ENCODE measurements at places on chromosomes 5 and 9.

GRCh38 chr5:73321757-73322436 is 126.7 kb downstream of the FOXD1 start:
- no peak for DNase-seq

GRCh38 chr5:123520677-123521247 is 8.8 kb downstream of the CSNK1G3 start:
- DNase-seq: no peak

GRCh38 chr5:31059889-31060288 is 133.6 kb upstream of the CDH6 start:
- no peak for DNase-seq

DNA sequence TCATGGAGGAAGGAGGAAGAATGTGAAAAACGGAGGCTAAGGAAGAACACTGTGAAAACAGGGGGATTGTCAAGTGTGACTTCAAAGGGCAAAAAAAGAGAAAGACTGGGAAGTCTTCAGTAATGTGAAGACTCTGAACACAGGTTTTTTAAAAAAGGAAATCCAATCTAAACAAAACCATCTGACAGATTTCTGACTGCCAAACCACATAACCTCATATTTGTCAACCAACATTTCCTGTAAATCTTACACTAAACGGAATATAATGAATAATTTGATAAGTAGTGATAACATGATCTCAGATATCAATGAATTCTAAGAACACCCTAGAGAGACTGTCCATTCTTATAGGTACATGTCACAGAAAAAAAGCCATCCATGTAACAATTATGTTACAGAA is 124.7 kb downstream of the FBN2 start:
- no peak for DNase-seq

GRCh38 chr5:28077291-28078240 is 1039.2 kb upstream of the CDH9 start:
- DNase-seq: no peak

GRCh38 chr5:157247267-157247666 is 18.7 kb upstream of the CYFIP2 start:
- no peak for DNase-seq

DNA sequence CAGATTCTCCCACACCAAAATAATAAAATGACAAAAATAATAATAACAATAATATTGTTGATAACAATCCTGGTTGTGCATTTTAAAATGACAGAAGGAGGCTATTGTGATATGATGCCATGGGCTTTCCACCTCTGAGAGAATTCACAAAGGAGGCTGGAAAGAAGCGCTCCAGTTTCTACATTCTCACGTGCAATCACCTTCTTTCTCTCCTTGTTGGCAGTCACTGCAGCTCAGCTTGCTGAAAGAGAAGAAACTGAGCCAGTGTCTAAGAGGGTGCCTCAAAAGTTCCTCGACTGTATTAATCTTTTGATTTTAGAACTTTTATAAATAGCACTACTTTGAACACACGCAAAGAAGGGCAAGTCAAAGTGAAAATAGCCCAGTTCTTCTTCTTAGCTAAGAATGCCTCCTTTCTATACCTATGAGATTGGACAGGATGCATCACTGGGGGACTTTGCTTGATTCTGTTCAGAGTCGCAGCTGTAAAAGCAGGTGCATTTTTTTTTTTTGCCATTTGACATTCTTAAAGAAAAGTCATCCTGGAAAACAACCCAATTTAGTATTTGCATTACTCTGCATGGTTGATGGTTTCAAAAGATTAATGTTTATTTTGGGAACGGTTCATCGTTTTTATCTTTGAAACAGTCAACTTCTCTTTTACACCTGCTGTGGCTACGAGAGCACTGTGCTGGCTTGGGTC is 12.4 kb upstream of the SUB1 start:
- no peak for DNase-seq

DNA sequence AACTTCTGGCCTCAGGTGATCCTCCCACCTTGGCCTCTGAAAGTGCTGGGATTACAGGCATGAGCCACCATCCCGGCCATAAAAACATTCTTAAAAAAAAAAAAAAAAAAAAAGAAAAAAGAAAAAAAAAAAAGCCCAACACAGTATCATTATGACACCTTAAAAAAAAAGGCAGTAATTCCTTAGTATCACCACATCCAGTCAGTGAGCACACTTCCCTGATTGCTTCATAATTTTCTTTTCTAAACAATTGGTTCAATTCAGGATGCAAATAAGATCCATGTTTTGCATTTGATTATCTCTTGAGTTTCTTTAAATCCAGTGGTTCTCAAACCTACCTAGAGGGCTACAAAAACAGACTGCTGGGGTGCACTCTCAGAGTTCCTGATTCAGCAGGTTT is 182.5 kb downstream of the CDK5RAP2 start:
- DNase-seq: no peak

GRCh38 chr5:77877516-77878355 is 101.6 kb upstream of the TBCA start:
- DNase-seq: no peak

GRCh38 chr5:157266286-157267007 is 524 bp downstream of the CYFIP2 start:
- DNase-seq: no peak

- no peak for DNase-seq
These were observed 42.7 kb downstream of the SLC12A2 start for GRCh38 chr5:128126241-128126640.

DNA sequence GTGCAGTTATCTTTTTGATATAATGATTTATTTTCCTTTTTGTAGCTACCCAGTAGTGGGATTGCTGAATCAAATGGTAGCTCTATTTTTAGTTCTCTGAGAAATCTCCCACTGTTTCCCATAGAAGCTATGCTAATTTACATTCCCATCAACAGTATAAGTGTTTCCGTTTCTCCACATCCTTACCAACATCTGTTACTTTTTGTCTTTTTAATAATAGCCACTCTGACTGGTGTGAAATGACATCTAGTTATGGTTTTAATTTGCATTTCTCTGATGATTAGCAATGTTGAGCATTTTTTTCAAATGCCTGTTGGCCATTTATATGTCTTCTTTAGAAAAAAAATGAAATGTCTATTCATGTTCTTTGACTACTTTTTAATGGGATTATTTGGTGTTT is 94.7 kb downstream of the SERINC5 start:
- DNase-seq: no peak

GRCh38 chr9:128371630-128372117 is 500 bp downstream of the URM1 start:
- DNase-seq: no peak

- DNase-seq: no peak
These were observed 11.3 kb downstream of the TMEM250 start for GRCh38 chr9:136107155-136107952.

DNA sequence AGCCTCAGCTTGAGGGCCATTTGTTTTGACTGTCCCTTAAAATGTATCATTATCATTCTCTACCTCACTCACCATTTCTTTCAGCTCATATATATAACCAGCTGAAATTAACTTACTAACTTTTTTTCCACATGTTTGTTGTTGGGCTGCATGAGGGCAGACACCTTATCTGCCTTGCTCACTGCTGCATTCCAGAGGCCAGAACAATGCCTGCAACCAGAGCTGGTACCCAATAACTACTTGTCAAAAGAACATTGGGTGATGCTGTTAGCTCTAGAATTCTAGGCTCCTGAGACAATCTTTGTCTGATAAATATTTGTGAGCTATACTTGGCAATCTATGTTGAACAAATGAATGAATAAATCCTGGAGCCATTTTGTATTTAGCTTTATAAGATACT is 68.3 kb downstream of the HTR4 start:
- DNase-seq: no peak

DNA sequence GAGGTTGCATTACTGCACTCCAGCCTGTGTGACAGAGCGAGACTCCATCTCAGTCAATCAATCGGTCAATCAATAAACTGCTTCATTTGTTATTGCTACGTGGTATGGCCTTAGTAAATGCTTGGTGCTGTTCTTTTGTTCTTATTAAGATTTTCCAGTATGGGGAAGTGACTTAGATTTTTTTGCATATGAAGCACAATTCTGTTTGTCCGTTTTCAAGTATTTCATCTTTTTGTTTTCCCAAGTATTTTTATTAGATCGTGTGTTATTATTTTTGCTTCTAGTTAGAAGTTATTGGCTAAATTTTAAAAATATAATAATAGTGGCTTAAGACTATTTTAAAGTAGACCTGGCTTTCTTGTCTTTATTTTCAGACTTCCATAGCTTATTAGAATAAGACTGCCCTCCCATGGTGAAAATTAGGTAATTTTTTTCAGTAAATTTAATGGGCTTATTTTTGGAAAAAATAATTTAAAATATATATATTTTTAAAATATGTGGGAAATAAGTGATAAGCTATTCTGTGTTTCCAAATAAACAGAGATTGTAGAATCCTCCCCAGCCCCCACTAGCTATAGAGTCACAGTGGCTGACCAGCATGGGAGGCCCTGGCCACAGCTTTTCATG is 14.7 kb upstream of the OMD start:
- no peak for DNase-seq

- DNase-seq: no peak
These were observed 127.1 kb downstream of the MYO10 start for GRCh38 chr5:16809010-16809394.

DNA sequence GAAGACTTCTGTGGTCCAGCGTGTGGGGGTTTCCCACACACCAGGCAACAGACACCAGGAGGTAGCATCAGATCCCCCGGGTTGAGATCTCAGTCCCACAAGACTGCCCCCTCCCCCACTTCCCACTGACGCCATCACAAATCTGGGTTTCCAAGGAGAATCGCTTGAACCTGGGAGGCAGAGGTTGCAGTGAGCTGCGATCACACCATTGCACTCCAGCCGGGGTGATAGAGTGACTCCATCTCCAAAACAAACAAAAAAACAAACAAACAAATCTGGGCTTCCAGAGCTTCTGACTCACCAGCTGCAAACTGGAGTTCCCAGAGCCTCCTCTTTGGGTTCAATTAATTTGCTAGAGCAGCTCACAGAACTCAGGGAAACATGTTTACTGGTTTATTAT is 4.7 kb upstream of the GBGT1 start:
- no peak for DNase-seq

DNA sequence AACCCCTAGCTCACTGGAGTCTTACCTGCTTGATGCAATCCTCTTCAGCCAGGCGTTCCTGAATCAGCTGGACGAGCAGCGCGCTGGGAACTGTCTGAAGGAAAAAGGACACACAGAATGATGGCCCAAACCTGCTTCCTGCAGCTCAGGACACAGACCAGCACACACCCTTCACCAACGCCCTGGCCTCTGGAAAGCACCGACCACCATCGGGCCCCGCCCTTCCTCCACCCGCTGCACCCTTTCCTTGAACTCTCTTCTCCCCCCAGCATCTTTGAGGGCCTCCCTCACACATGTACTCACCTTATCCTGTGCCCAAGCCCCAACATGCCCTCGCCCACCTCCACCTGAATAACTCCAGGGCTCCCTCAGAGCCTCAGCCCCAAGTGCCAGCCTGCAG is 23.3 kb downstream of the AK8 start:
- DNase-seq: no peak
